ENCODE measurements at places on chromosomes 5 and 9. TPM values are rescaled to one million over a fixed set of nuclear protein-coding genes. Genes with fewer than 3 reads are reported as not detected.

DNA sequence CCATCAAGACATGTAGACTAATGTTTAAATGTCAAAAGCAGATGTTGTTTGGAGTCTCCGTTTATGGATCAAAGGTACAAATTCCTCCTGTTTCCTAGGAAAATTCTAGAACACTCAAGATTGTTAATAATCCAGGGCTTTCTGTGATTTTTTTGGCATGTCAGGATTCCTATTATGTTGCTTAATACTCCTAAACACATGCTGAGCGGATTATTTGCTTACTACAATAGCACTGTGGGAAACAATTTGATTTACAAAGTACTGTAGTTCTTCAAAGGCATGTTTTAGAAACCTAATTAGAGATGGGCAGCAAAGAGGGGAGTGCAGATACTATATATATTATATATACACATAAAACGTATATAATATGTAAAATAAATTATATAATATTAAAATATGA lies 19.0 kb upstream of the SCAMP1 start:
- no peak overlapping the region for H3K27ac ChIP-seq
- H3K27me3 ChIP-seq = peaks cover 6% of the 10 kb centered on the region
- no peak for DNase-seq
- H3K36me3 ChIP-seq = no peaks in the 10 kb centered on the region
- H3K4me3 ChIP-seq = no peak overlapping the region
- H3K4me1 ChIP-seq = no peaks in the 10 kb centered on the region

DNA sequence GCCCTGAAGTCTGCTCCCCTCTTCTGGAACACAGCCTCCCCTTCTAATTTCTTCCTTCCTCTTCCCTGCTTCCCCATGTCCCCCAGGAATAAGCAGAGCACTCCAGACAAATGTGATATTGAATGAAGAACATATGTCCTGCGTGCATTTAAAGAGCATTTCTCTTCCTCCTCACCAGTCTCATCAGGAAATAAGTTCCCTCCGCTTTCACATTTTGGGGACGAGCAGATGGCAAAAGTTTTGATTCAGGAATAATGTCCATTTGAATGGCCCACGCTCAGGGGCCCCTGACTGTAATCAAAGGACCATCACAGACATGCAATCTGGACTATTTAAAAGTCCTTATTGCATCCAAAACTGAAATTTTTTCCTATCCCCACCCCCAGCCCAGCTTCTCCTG lies 316.1 kb downstream of the CDK5RAP2 start:
- no peaks in the 10 kb centered on the region for H3K36me3 ChIP-seq

The SH3PXD2B gene
- total RNA-seq = 0.10 TPM

The ZNF879 gene
- total RNA-seq = 2.9 TPM

DNA sequence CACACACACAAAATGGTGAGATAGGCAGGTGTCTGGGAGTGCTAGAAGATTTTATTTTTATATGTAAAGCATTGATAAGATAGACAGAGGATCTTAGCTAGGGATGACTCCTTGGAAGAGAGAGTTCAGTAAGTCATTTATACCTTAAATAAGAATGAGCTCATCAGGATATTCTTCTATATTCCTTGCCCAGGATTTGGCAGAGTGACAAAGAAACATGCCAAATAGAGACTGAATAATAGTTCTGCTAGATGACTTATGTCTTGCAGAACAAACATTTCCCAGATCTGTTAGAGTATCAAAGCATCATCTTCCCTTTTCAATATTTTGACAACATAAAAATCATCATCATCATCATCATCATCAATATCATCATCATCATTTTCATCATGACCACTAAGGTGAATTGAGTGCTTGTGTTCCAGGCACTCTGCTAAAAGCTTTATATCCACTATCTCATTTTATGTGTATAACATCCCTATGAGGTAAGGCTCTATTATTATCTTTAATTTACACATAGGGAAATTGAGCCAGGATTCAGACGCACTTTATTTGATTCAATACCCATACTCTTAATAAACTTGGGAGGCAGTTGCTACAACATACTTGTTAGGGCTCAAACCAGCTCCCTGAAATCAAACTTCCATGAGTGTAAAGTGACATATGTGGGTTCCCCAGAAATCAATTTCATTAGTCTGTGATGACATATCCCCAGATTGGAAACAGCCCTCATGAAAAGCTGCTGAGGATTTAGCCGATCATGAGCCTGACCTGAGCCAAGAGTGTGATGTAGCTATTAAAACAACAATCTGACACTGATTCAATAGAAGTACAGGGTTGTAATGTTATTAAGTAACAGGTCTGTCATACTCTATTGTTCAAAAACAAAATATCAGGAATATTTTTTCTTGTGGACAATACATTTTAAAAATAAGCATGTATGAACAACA lies 176.3 kb upstream of the SEMA6A start:
- no peaks in the 10 kb centered on the region for H3K36me3 ChIP-seq
- no peaks in the 10 kb centered on the region for H3K4me1 ChIP-seq
- H3K4me3 ChIP-seq = no peak overlapping the region
- no peak for DNase-seq
- H3K27me3 ChIP-seq = no peaks in the 10 kb centered on the region

The CD14 gene
- not detected for total RNA-seq

DNA sequence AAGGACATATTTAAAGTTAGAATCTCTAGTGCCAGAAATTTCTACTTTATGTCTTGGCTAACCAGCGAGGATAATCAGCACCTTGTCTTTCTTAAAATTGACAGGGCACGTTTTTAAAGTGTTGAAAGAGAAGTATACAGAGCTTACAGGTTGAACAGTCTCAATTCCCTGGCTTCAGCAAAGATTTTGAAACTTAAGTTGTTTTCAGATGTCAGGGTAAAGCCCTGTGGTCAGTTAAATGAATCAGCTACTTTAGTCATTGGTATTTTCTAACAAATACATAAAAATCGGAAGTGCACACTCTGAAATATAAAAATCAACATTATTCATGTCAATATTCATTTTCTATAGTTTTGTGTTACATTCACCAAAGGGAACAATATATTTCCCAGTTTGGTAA lies 29.1 kb downstream of the SNCAIP start:
- DNase-seq = no peak
- H3K27me3 ChIP-seq = no peaks in the 10 kb centered on the region
- no peaks in the 10 kb centered on the region for H3K4me1 ChIP-seq
- H3K27ac ChIP-seq = no peak overlapping the region
- H3K4me3 ChIP-seq = no peak overlapping the region

DNA sequence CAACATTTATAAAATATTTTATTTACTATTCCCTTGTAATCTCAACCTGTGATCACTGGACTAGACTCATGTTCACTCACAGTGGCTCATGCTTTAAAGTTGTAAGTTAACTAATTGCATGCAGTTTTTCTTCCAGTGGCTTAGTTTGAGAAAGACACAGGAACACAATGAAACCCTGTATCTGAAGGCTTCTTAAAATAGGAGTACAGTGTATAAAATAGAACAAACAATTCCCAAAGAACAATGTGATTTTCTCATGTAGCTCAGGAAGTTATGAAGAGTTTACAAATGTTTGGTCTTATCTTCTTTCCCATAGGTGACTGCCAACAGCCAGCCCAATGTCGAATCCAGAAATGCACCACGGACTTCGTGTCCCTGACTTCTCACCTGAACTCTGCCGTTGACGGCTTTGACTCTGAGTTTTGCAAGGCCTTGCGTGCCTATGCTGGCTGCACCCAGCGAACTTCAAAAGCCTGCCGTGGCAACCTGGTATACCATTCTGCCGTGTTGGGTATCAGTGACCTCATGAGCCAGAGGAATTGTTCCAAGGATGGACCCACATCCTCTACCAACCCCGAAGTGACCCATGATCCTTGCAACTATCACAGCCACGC lies 5.9 kb downstream of the RGMB start:
- no peak for DNase-seq
- H3K36me3 ChIP-seq = peaks cover 12% of the 10 kb centered on the region
- no peak overlapping the region for H3K27ac ChIP-seq

GRCh38 chr5:37637165-37637845 lies 202.5 kb downstream of the GDNF start:
- H3K27ac ChIP-seq = no peak overlapping the region
- no peak overlapping the region for H3K4me3 ChIP-seq
- no peak for DNase-seq
- no peaks in the 10 kb centered on the region for H3K27me3 ChIP-seq
- H3K36me3 ChIP-seq = no peaks in the 10 kb centered on the region

The FST gene
- not detected for total RNA-seq

DNA sequence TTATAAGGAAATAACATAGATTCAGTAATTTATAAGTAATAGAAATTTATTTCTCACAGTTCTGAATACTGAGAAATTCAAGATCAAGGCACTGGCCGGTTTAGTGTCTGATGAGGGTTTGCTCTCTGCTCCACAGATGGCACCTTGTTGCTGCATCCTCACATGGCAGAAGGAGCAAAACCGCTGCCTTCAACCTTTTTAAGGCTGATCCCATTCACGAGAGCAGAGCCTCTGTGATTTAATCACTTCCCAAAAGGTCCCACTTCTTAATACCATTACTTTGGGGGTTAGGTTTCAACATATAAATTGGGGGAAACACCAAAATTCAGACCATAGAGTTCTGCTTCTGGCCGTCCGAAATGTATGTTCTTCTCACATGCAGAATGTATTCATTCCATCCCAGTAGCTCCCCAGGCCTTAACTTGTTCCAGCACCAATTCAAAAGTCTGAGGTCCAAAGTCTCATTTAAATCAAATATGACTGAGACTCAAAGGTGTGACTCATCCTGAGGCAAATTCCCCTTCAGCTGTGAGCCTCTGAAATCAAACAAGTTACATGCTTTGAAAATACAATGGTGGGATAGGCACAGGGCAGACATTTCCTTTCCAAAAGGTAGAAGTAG lies 30.6 kb downstream of the BAAT start:
- no peaks in the 10 kb centered on the region for H3K27me3 ChIP-seq
- no peak overlapping the region for H3K27ac ChIP-seq
- no peak overlapping the region for H3K4me3 ChIP-seq
- DNase-seq = no peak
- H3K36me3 ChIP-seq = no peaks in the 10 kb centered on the region

The NDFIP1 gene
- 109 TPM for total RNA-seq

The ADAMTS12 gene
- not detected for total RNA-seq

The AIF1L gene
- 0.12 TPM for total RNA-seq

The PFN3 gene
- not detected for total RNA-seq

GRCh38 chr9:133090187-133090586 lies 28.4 kb downstream of the CEL start:
- H3K27ac ChIP-seq = no peak overlapping the region
- H3K27me3 ChIP-seq = no peaks in the 10 kb centered on the region
- H3K36me3 ChIP-seq = no peaks in the 10 kb centered on the region
- DNase-seq = no peak

DNA sequence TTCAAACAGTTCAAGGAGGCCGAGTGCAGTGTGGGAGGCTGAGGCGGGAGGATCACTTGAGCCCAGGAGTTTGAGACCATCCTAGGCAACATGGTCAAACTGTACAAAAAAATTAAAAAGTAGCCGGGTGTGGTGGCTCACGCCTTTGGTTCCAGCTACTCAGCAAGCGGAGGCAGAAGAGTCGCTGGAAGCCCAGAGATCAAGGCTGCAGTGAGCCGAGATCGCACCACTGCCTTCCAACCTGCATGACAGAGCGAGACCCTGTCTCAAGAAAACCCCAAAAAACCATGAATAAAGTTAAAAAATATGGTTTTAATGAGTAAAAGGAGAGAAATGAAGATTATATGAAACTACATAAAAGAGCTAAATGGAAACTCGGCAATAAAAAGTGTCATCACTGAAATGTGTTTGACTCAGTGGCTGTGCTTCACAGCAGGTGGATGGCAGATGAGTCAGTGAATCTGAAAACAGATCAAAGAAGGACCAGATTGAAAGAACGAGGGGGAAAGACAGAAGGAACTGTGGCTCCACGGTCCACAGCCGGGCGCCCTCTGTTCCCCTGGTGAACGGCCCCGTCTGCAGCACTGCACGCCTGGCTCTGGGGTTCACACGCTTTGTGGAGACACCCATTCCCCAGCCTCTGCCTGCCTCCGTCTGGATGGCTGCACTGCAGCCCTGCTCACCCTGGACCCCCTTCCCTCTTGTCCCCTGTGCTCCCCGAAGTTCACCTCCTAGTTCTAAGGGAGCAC lies 25.1 kb downstream of the EXD3 start:
- DNase-seq = no peak
- no peaks in the 10 kb centered on the region for H3K36me3 ChIP-seq
- no peak overlapping the region for H3K27ac ChIP-seq
- H3K4me3 ChIP-seq = no peak overlapping the region

DNA sequence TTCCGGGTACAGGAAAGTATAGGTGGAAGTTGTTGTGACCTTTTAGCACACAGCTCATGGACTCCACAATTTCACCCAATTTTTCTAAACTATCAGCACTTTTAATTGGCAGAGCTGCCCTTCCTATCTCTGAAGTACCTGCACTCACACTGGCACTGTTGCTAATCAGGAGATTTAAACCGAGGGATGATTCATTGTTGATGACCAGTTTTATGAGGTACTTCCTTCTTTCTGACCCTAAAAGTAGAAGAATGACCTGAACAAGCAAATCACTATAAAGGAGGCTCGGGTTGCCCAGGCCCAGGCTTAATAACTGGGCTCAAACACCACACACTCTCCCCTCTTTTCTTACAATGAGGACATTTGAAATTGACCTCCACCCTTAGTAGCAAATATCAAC lies 105.9 kb downstream of the KCNN2 start:
- H3K36me3 ChIP-seq = no peaks in the 10 kb centered on the region
- no peak overlapping the region for H3K4me3 ChIP-seq
- H3K27ac ChIP-seq = no peak overlapping the region
- no peaks in the 10 kb centered on the region for H3K27me3 ChIP-seq
- DNase-seq = no peak
- H3K4me1 ChIP-seq = no peaks in the 10 kb centered on the region

The FOXI1 gene
- total RNA-seq = not detected

Measured in CD4-positive, CD25-positive, alpha-beta regulatory T cell (primary cell).